AG10803 (cell line): ENCODE measurements at places on chromosomes 7 and 10.

- DNase-seq = no peak
Measured at GRCh38 chr7:78993341-78993740, 460.1 kb downstream of the MAGI2 start.

GRCh38 chr7:158997471-158997870, 141.1 kb downstream of the DYNC2I1 start:
- DNase-seq = no peak

DNA sequence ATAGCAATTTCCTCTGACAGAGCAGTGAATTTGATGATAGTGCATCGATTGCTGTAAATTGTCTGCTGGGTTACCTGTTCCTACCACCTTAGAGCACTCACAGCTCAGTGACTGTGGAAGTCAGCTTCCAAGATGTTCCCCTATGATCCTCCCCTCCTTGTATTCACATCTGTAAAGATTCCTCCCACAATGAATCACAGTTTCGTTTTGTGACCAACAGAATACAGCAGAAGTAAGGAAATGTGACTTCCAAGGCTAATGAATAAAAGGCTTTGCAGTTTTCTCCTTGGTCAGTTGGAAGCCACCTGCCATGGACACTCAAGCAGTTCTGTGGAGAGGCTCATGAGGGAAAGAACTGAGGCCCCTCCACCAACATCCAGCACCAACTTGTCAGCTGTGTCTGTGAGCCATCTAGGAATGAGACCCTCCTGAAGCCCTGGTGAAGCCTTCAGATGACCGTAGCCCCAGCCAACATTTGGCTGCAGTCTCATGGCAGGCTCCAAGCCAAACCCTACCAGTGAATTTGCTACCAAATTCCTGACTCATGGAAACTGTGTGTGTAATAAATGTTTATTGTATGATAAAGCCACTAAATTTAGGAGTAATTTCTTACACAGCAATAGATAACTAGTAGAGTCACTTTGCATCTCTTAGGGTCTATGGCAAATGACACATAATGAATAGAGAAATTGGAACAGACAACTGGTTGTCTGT, 309.5 kb upstream of the NPVF start:
- no peak for DNase-seq

GRCh38 chr7:87058744-87059524, 520 bp downstream of the ELAPOR2 start:
- DNase-seq = no peak

GRCh38 chr10:110169586-110169985, 37.8 kb upstream of the MXI1 start:
- DNase-seq = no peak
